ENCODE measurements at places on chromosomes 12 and 14.

GRCh38 chr14:54716862-54717261 is 149.9 kb downstream of the SAMD4A start:
- DNase-seq, result no peak

DNA sequence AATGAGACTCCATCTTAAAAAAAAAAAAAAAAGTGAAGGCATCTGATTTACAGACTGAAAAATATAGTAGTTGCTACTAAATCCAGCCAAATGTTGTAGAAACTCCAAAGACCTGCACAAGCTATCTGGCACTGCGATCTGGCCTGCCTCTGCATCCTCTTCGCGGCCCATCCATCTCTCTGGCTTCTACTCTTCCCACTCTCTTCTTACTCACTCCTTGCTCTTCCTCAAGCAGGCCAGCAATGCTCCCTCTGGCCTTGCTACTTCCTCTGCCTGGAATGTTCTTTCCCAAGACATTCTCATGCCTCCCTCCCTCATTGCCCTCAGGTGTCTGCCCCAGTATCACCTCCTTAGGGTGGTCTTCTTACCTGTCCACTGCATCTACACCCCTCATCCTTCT is 9.7 kb upstream of the CRY1 start:
- DNase-seq, result no peak

DNA sequence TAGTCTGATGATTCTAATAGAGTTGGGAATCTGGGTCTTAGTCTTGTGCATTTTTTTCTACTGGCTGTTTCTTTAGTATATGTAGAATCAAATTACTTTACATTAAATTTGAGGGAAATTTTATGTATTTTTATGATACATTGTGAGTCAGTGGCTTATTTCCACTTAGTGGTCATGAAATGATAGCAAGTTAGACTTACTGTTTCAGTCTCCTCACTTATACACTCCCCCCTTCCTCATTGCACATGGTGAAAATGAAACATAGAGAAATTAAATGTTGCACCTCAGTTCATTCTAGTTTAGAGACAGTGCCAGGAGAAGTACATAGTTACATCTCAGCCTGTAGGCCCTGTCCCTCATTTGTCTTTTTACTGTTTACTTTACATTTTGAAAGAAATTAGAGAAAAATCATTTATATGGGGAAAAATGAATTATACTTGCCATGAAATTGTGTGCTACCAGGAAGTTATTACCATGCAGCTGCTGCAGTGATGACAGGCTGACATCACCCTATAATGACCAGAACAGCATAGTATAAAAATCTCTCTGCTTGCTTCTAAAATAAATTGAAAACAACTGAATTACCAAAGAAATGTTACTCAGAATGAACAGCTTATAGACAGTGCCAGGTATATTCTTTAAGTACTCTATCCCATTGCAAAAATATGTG is 113.2 kb downstream of the TRMT5 start:
- no peak for DNase-seq

- no peak for DNase-seq
Measured at GRCh38 chr12:125271892-125272291, 206.7 kb downstream of the AACS start.

DNA sequence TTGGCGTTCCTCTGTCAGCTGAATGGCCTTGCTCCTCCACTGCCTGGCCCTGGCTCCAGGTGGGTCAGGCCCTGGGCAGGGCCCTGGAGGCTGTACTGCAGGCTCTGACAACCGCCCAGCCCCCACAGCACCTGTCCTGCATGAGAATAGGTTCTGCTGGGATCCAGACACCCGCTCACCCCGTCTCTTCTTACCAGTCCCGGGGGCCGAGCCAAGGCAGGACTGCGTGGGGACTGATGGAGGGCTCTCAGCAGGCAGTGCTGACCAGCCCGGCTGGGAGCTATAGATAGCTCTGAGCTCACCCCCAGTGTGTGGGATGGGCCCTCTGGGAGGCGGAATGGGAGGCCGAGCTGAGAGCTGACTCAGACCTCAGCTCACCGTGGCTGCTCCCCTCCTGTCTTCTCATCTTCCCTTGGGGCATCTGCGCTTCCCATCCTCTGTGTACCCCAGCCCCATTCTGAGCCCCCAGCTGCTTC is 39.6 kb downstream of the TEAD4 start:
- no peak for DNase-seq

- DNase-seq, result no peak
Measured at GRCh38 chr12:508795-509194, 49.1 kb downstream of the B4GALNT3 start.

- no peak for DNase-seq
Measured at GRCh38 chr14:90717916-90718315, 98.3 kb downstream of the TTC7B start.
